ENCODE measurements at places on chromosomes 16 and 17. TPM values are rescaled to one million over a fixed set of nuclear protein-coding genes. Genes with fewer than 3 reads are reported as not detected.

- DNase-seq = no peak
These were observed 84.8 kb upstream of the PLEKHM1 start for GRCh38 chr17:45575126-45575885.

DNA sequence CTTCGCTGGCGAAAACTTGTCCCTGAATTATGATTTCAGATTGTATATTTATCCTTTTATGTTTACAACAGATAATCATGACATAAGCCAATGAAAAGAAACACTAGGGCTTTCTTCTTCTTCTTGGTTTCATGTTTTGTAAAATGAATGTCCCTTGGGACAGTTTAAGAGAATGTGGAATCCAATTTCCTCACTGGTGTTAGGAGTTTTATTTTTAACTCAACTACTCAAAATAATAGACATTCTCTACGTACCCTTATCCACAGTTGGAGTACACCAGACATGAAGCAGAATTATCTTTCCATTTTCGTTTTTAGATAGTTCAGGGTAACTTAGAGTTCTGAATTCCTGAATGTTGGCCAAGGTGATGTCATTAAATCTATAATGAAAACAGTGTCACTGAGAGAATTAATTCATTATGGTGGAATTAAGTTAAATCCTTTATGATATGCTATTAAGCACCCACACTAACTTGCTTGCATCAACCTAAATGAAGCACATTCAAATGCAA, 43.4 kb downstream of the IRX6 start:
- peak; percentile 36 for DNase-seq

DNA sequence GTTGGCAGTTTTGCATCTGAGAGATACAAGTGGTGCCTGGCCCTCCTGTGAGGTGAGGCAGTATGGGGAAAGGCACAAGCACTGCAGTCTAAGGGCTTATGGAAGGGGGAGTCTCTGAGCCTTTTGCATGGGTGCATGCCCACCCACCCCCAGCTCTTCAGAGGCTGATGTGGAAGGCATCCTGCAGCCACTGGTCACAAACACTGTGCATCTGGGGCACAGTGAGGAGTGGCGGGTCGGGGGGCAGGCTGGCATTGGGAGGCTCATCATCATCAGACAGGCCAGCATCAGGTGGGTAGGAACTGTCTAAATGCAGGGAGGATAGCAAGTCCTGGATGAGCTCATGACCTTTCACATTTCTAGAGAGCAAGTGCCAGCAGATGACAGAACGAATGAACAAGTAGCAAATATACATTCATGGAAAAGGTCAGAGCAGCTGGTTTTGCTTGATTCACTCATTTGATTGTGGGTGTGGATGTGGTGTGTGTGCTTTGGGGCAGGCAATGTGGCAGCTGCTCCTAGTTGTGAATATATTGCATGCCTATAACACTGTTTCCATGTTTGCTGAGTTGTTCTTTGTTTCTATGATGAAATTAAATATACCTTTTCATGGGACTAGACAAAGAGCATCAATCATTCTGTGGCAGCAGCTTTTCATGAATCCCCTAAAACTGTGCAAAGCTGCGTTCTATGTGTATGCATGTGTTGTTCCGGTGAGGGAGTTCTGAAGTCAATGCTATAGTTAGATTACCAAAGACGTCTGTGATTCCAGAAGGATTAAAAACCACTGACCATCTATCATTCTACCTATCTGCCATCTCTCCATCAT, 29.2 kb downstream of the TRIM25 start:
- DNase-seq = no peak

DNA sequence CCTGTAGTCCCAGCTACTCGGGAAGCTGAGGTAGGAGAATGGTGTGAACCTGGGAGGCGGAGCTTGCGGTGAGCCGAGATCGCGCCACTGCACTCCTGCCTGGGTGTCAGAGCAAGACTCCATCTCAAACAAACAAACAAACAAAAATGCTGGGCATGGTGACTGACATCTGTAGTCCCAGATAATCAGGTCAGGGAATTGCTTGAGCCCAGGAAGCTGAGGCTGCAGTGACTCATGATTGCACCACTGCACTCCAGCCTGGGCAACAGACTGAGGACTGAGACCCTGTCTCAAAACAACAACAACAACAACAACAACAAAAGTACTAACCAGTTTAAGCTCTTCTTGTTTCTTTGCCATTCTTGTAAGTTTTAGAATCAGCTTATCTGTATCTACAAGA, 383.0 kb upstream of the PMFBP1 start:
- DNase-seq = no peak

CCL4 gene
- polyA plus RNA-seq = not detected

C17orf50 gene
- not detected for polyA plus RNA-seq

DNA sequence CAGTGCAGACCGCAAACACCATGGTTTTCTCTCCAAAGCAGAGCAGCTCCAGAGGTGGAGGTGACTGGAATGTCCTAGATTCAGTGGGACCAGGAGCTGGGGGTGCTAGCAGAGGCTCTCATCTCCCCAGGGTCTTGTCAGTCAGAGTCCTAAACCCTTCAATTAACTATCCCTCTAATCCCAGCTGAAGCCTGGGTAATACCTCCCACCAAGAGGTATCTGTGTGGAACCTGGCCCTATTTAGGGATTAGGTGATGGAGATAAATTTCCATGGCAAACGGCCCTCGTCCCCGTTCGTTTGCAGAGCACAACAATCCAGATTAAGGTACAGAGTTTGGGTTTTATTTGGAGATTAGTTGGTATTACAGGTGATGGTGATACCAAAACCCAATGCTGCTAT, 1.8 kb downstream of the SEBOX start:
- DNase-seq = no peak

DNA sequence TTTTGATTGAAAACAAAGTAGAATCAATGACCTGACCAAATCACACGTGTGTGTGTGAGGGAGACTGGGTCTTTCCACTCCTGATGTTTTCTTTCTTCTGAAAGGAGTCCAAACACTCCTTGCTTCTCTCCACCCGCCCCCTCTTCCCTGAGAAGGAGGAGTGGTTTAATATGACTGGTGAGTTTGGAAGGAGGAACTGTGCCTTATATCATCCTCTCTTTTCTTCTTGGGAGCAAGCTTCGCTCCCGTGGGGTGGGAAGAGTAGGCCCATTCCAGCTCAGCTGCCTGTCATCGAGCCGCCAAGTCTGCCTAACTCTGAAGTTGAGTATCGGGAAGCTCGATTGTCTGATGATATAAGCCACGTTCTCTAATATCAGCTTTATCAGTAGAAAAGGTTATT, 96.5 kb downstream of the YPEL2 start:
- DNase-seq = peak; percentile 89
